ENCODE measurements at places on chromosomes 3 and 15. TPM values are rescaled to one million over a fixed set of nuclear protein-coding genes. Genes with fewer than 3 reads are reported as not detected.

Gene SCAANT1
- total RNA-seq = not detected

Gene EPHB1
- total RNA-seq = 0.16 TPM

Gene PCOLCE2
- total RNA-seq = 44.8 TPM

Gene WDR73
- 16.8 TPM for total RNA-seq

Gene SRP14
- 185 TPM for total RNA-seq

Gene BSN
- 0.36 TPM for total RNA-seq

Gene SLC9A9
- 3.9 TPM for total RNA-seq

Gene BCL2A1
- not detected for total RNA-seq

Gene UROC1
- total RNA-seq = not detected

Gene LNP1
- 2.9 TPM for total RNA-seq

All from cardiac atrium fibroblast (primary cell).